Activated CD4-positive, alpha-beta memory T cell treated with anti-CD3 and anti-CD28 coated beads for 36 hours (primary cell): ENCODE measurements at places on chromosomes 5 and 9. TPM values are rescaled to one million over a fixed set of nuclear protein-coding genes. Genes with fewer than 3 reads are reported as not detected.

The DMAC1 gene
- total RNA-seq = 45.4 TPM

- H3K27me3 ChIP-seq = no peaks in the 10 kb centered on the region
- no peak for DNase-seq
- no peaks in the 10 kb centered on the region for H3K36me3 ChIP-seq
- no peak overlapping the region for H3K4me3 ChIP-seq
- no peak overlapping the region for H3K27ac ChIP-seq
Observed at GRCh38 chr5:69184621-69185020, 4.8 kb upstream of the CENPH start.

GRCh38 chr5:165135565-165135964 is 1630.1 kb downstream of the MAT2B start:
- no peak overlapping the region for H3K27ac ChIP-seq
- H3K27me3 ChIP-seq = no peaks in the 10 kb centered on the region
- H3K4me1 ChIP-seq = no peaks in the 10 kb centered on the region
- no peak overlapping the region for H3K4me3 ChIP-seq

GRCh38 chr9:37700131-37700530 is 49.4 kb downstream of the FRMPD1 start:
- H3K4me1 ChIP-seq = no peaks in the 10 kb centered on the region
- no peak overlapping the region for H3K4me3 ChIP-seq
- DNase-seq = no peak
- H3K27me3 ChIP-seq = peaks cover 12% of the 10 kb centered on the region

DNA sequence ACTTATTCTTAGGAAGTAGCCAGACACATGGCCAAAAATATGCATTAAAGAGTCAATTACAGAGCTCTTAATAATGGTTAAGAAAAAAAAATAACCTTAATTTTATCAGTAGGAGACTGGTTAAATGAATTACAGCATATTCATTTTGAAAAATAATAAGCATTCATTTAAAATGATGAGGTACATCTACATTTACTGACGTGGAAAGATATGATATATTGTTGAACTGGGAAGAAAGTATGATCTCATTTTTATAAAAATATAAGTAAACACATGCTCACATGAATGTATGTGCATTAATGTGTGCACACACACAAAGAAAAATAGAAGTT is 250.3 kb downstream of the ENC1 start:
- H3K27me3 ChIP-seq = no peaks in the 10 kb centered on the region
- DNase-seq = no peak
- H3K36me3 ChIP-seq = no peaks in the 10 kb centered on the region
- H3K4me3 ChIP-seq = no peak overlapping the region

DNA sequence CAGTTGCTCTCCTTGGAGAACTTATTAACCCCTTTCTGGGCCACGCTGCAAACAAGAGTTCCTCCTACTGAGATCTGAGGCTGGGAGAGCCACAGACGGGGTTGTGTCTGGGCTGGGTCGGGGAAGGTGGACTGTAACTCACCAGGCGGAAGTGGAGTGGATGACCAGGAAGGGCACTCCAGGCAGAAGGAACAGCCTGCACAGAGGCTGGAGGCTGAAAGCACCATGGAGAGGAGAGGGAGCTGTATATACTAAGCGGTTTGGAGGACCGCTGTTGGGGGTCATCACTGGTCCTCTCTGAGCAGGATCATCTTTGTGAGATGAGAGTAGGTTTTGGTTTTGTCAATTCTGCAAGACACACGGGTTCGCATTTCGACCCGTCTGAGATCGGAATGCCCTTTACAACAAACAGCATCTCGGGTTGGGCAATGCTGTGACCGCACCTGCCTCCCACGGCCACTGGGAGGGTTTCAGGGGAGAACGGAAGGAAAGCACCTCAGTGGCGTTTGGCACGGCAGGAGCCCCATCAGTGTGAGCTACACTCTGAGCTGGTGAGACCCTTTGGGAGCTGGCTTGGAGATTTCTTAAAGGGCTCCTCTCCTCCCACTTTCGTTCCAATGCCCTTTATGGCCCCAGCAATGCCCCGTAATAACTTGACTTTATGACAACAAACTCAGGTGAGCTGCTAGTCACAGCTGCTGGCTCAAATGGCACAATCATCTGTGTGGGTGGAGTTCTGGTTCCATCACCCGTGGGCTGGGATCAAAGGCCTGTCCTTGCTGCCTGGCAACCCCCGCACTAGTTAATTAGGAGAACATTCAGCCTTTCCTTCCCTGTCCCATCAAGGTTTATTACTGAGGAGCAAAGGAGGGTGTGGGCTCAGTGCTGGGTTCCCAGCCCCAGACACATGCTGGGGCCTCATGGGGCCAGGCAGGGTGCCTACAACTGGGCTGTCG is 18.7 kb upstream of the NEURL1B start:
- no peaks in the 10 kb centered on the region for H3K27me3 ChIP-seq
- no peak for DNase-seq
- no peak overlapping the region for H3K4me3 ChIP-seq
- no peaks in the 10 kb centered on the region for H3K36me3 ChIP-seq
- H3K27ac ChIP-seq = no peak overlapping the region
